ENCODE measurements at places on chromosomes 5 and 9.
A peak's percentile ranks its signal among the peaks of the same experiment; 100 is the strongest.

DNA sequence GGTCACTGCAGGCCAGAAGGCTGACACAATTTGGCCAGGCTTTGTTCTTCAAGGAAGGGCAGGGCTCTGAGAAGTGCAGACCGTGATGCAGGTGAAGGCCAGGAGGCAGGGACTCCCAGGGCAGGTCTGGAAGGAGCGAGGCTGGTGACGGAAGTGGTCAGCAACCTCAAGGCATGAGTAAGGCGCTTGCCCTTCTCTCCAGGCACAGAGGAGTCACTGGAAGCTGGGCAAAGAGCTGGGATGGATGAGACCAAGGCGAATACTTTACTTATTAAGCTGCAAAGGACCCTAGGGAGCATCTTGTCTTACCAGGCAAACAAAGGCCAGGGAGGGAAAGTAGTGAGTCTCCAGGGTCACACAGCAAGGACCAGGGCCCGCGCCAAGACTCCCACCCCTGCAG is 18.6 kb downstream of the IRF1 start:
- DNase-seq, result no peak

DNA sequence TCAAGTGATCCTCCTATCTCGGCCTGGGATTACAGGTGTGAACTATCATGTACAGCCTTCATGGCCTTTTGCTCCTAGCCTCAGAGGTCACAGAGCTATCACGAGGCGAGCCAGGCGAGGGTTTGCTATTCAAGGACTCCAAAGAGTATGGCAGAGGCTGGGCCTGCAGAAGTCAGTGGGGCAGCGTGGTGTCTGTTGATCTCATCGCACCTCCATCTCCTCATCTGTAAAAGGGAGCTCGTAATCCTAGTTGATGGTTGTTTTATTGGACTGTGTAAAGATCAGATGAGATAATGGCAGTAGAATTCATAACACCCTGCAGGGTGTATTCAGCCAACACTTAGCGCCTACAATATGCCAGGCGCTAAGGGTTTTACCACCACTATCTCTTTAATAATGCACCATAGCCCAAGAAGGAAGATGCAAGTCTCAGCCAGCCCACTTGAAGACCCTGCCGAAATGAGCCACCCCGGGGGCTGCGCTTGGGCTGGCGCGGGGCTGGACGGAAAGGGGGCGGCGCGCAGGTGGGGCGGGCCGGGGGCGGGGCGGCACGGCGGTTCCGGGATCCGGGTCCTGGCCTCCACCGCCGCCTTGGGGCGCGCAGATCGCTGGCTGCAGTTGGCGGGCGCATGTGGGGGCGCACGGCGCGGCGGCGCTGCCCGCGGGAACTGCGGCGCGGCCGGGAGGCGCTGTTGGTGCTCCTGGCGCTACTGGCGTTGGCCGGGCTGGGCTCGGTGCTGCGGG is at the start of gene GALNT12:
Gene GALNT12, plus strand, starts transcription at position 601 of the 744 bp plus-strand sequence. Its CDS starts 29 bp downstream, at position 630.
- peak; percentile 77 for DNase-seq

- no peak for DNase-seq
Observed at GRCh38 chr5:109589986-109590385, 99.7 kb upstream of the MAN2A1 start.

DNA sequence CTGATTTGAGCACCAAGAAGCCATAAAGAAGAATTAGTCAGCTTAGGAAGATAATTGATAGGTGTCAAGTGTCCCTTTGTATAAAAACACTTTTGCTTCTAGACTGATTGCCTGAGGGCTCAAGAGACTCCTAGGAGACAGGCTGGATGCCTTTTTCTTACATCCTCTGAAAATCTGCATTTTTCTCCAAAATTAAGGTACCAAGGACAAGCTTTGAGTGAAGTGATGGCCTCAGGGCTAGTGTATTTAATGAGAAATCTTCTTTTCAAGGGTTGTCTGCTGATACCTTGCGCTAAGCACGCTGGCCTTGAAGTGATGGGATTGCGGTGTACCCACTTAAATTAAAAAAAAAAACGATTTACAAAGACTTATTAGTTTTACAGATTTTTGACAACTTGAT is 304.0 kb downstream of the TLR4 start:
- no peak for DNase-seq

GRCh38 chr9:104820336-104820735 is 56.4 kb downstream of the NIPSNAP3B start:
- no peak for DNase-seq

DNA sequence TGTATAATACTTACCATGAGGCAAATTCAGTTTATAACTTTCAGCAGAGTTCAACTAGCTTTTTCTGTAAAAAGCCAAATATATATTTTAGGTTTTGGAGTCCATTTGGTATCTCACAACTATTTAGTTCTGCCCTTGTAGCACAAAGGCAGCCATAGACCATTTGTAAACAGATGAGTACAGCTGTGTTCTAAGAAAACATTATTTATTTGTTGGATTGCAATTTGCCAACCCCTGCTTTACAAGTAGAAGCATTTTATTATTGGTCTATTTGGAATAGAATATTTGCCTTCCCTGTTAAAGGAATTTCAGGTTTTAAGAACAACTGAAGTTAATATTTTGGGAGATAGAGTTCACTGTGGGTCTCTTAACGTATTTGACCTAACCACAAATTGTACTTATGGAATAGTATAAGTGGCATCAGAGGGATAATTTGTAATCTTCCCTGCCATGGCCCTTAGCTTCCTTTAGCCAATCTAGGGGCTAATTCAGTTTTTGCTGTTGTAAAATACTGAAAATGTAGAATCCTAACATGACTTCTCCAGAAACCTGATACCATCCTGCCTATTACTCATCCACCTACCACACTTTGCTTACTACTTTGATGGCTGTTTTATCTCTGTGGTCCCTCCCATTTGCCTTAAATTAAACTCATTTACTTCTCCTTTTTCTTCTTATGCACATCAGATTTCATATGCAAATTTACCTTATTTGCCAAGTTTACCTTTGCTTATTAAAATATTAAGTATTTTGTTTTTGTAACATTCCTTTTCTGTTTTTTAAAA is 109.2 kb downstream of the DMXL1 start:
- no peak for DNase-seq

- DNase-seq, result no peak
Observed at GRCh38 chr9:131620764-131621520, 75.6 kb downstream of the PRRT1B start.

- peak; percentile 45 for DNase-seq
Observed at GRCh38 chr9:125747053-125747764, at the start of gene PBX3. Gene PBX3, plus strand, starts transcription at chr9:125747373.

- peak; percentile 64 for DNase-seq
Observed at GRCh38 chr9:130240410-130241197, 25.0 kb upstream of the HMCN2 start.

DNA sequence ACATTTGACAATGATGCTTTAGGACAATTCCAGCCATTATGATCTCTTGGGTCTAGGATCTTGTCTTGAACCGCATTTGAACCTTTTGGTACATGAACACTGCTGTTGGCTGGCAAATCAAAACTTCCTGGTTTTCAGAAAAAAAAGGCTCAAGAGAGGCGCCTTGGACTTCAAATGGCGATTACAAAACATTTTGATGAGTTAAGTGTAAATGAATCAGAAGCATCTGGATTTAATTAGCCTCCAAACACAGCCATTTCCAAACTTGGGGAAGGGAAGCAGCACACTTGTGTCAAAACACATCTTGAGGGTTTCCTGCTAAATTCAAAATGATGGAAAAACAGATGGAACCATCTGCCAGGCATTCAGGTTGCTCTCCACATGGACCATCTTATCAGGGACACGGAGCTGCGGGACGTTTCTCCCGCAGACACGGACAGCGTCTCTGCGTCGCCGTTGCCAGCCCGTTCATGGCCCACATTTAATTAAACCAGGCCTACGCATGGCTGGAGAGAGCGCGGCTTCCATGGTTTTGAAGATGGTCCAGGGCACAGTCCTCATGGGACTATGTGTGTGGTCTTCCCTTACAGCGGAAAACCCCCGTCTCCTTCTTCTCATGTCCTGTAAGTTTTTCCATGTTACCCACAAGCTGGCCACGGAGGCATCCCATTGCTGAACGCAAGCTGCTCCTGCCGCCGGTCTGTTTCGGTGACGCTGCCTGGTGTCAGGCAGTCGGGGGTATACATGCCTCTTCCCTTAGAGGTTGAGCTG is 55.8 kb upstream of the PTCH1 start:
- no peak for DNase-seq
